A549 (cell line): ENCODE measurements at places on chromosomes 1 and 21.
A peak's percentile ranks its signal among the peaks of the same experiment; 100 is the strongest.

- no peak for DNase-seq
Observed at GRCh38 chr1:70091811-70092210, 113.6 kb downstream of the LRRC40 start.

DNA sequence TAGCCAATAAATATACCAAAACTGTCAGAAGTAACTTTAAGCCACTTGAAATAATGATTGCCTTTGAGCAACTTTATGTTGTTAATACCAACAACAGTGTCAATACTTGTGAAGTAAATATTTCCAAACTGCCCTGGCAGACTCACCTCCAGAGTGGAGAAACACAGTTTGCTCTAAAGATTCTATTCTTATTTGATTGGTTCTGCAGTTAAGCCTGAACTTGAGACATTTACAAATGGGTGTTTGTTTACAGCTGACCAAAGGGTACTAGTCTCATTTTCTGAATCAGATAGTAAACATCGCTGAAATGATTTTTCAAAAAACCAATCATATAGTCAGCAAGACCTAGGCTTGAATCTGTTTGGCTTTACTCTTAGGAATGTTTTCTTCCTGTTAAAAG is 1.3 kb upstream of the MYOC start:
- no peak for DNase-seq

DNA sequence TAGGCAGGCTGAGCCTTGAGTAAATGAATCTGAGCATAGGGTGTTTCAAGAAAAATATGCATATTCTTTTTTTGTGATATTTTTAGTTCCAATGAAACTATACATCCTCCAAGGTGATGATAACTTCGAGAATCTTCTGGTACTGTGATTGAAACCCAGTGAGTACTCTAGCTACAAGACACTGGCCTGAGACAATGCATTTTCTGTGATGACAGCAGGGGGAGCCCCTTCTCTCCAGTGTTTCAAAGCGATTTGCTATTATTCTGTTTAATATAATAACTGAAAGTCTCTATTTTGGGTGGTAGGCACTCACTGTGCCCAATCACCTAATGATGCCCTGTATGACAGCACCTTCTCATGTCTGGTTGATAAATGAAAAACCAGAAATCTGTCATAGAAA is 12.1 kb downstream of the IRF2BP2 start:
- peak; percentile 75 for DNase-seq

GRCh38 chr1:15384301-15384901 is 25.3 kb upstream of the EFHD2 start:
- no peak for DNase-seq

GRCh38 chr1:227487606-227488005 is 75.8 kb upstream of the ZNF678 start:
- no peak for DNase-seq

GRCh38 chr1:16351994-16352841 is at the start of gene FBXO42:
Gene FBXO42, minus strand, starts transcription at chr1:16352480. Its CDS starts 37,062 bp downstream, at chr1:16315418.
- DNase-seq: peak; percentile 87

GRCh38 chr1:94738371-94738770 is 81.8 kb upstream of the SLC44A3 start:
- no peak for DNase-seq

GRCh38 chr1:31248276-31248675 is 8.6 kb upstream of the NKAIN1 start:
- no peak for DNase-seq

- DNase-seq: no peak
Observed at GRCh38 chr1:8016210-8016894, 9.8 kb downstream of the ERRFI1 start.

DNA sequence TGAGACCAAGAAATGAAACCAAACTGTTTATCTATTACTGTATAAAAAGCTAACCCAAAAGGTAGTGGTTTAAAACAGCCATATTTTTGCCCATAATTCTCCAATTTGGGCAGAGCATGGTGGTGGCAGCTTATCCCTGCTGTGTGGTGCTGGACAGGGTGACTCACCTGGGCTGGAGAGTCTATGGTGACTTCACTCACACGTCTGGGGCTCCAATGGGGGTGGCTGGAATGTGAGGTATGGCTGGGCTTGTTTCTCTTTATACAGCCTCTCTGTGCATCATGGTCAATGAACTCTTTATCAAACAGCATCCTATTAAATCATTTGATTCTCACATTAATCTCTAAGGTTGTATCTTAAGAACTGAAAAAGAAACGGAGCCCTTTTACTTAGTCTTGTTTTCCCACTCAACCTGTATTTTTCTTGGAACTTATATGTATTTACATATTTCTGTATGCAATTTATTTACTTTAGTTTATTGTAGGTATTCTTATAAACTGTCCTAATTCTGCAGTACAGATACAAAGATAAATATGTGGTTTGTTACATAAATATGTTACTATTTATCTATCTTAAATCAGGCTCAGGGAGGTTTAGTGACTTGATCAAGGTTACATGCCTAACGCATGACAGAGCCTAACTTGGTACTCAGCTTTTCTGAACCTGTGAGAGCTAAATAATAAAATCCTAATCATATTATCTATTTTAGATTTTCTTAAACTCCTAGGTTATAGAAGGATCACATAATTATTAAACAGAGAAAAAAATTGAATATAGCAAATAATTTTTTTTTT is 37.5 kb upstream of the WLS start:
- peak; percentile 28 for DNase-seq

- no peak for DNase-seq
Observed at GRCh38 chr1:88228114-88228513, 456.0 kb upstream of the PKN2 start.

GRCh38 chr1:16051039-16051438 is 7.5 kb downstream of the CLCNKB start:
- no peak for DNase-seq

- peak; percentile 86 for DNase-seq
Observed at GRCh38 chr1:244214009-244214967, 163.2 kb downstream of the ZBTB18 start.

- DNase-seq: no peak
Observed at GRCh38 chr1:203586496-203587081, 40.0 kb upstream of the ATP2B4 start.

GRCh38 chr1:45974541-45975269 is 157.7 kb downstream of the PIK3R3 start:
- DNase-seq: peak; percentile 26

- peak; percentile 82 for DNase-seq
Observed at GRCh38 chr1:8194481-8195227, 123.3 kb upstream of the SLC45A1 start.

GRCh38 chr21:34877485-34878128 is 171.5 kb downstream of the RUNX1 start:
- DNase-seq: no peak

- no peak for DNase-seq
Observed at GRCh38 chr1:185155600-185156287, 1.0 kb downstream of the TRMT1L start.

- peak; percentile 46 for DNase-seq
Observed at GRCh38 chr1:203038217-203038741, 12.0 kb downstream of the PPFIA4 start.

- DNase-seq: no peak
Observed at GRCh38 chr1:214520544-214521165, 30.7 kb downstream of the PTPN14 start.

DNA sequence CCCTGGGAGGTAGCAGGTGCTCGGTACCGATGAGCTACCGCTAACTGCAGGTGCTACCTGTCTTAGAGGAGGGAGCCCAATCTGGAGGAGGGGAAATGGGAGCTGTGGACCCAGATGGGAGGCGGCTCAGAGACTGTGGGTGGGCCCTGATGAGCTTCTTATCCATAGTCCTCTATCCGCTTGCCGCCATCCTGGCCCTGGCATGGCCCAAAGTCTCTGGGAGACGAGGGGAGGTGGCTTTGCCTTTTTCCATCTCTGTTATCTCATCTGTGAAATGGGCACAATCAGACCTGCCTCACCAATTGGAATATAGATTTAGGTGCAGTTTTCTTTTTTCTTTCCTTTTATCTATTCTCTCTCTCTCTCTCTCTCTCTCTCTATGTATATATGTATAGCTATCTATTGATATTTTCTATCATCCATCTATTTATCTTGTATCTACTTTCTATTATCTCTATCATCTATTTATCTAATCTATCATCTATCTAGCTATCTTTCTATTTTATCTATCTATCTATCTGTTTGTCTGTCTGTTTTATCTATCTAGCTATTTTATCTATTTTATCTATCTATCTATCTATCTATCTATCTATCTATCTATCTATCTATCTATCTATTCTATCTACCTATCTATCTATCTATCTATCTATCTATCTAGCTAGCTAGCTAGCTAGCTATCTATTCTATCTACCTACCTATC is 16.5 kb downstream of the TNFRSF1B start:
- DNase-seq: no peak

DNA sequence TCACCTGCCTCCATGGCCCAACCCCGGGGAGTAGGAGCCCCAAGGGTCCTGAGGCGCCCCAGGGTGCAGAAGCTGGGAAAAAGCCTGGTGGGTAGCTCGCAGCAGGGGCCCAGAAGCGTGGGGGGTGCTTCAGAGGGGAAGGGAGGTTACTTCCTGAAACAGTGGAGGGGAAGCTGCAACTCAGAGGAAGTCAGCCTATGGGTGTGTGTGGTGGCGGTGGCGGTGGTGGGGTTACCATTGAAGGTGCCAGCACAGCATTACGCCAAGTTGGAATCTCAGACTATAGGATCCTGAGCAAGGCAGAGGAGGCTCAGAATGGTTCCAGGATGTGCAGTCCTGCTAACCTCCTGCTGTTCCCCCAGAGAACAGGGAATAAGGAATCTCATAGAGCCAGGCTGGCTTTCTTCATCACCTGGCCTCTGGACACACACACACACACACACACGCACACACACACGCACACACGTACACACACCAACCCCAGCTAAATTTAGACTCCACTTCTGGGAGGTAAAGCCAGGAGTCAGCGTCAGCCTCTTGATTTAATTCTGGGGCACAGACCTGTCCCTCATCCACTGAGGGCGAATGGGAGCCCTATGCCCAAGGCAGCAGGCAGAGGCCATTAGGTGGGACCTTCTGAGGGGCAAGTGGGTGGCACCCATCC is 1.3 kb downstream of the DENND4B start:
- DNase-seq: no peak

- DNase-seq: no peak
Observed at GRCh38 chr1:51147394-51147793, 45.4 kb downstream of the C1orf185 start.

DNA sequence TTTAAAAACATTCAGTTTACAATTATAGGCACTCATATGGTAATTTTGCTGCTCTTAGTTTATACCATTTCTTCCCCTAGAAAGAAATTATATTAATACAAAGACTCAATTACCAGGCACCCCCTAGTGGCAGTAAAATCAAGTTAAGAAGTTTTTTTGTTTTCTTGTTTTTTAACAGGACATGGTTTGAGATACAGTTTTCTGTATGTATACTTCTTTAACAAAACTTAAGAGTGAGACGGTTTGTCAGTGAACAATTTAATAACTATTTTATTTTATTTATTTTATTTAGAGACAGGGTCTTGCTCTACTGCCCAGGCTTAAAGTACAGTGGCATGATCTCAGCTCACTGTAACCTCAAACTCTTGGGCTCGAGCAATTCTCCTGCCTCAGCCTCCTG is 224.6 kb downstream of the FAF1 start:
- peak; percentile 13 for DNase-seq

DNA sequence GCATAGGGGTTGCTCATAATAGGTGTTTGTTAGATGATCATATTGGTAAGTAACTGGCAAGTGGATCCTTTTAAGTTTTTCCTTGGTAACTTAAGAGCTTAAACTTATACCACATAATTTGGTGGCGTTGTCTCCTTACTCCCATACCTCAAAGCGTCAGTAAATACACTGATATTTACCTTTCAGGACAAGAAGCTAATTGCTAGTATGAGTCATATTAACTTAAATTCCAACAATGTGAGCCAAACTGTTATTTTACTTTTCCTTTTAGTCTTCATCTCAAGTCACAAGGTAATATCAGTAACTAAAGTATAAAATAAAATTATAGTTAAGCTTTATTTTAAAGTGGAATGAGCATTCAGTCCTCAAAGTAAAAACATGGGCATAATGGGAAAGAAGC is 9.0 kb upstream of the SH3GLB1 start:
- no peak for DNase-seq

GRCh38 chr1:16211824-16212223 is 628 bp downstream of the ARHGEF19 start:
- no peak for DNase-seq

DNA sequence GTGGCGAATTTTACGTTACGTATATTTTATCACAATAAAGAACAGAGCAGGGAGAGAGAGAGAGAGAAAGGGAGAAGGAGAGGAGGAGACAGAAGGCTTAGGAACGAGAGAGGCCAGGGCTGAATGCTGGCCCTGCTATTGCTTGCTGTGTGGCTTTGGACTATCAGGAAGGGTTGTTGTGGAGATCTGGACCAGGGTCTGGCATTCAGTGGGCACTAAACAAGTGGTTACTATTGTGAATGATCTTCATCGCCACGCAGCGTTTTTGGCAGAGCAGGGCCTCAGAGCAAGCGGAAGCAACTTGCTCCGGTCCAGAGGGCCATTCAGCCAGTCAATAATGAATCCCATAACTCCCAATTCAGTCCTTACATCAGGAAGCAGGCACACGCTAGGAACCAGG is 26.4 kb downstream of the PIK3C2B start:
- DNase-seq: no peak

DNA sequence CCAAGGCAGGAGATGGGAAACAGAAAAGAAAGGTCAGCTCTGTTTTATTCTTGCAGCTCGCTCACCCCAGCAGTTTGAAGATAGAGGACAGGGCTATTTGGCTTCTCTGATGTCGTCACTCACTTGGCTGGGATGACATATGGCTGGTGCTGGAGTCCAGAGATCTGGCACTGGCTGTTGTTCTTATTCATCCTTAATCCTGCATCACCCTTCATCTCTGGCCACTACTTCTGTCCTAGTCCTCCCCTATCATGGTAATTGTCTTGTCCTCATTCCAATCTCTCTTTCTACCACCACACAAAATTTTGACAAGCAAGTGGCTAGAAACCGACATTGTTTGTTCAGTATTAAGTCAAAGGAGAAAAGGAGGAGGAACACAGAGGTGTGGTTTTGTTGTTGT is 103.8 kb upstream of the PDE4B start:
- no peak for DNase-seq

DNA sequence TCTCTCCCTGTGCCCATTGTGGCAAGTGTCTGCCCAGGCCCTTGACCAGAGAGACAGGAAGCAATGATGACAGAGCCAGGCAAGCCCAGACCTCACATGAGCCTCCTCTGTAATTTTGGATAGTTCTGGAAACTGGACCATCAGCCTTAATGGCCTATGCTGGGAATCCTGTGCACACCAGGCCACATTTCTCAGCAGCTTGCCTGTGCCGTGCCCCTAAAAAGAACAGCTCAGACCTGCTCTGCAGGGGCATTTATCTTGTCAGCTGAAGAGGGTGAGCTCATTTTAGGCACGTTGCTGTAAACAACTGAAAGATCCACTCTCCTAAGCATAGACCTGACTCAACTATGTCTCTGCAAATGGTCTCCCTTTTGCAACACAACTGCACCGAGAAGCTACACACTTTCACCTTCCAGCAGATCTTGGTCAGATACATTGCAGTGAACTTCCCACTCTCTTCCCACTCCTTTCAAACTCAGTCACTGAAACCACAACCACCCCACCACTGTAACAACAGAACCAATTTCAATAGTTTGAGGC is 53.5 kb upstream of the BACH1 start:
- no peak for DNase-seq
